ENCODE measurements at places on chromosomes 2 and 18.

- no peak for DNase-seq
Observed at GRCh38 chr2:31331156-31331555, 83.4 kb downstream of the XDH start.

- no peak for DNase-seq
Observed at GRCh38 chr2:15919716-15920434, 20.5 kb upstream of the MYCN start.

DNA sequence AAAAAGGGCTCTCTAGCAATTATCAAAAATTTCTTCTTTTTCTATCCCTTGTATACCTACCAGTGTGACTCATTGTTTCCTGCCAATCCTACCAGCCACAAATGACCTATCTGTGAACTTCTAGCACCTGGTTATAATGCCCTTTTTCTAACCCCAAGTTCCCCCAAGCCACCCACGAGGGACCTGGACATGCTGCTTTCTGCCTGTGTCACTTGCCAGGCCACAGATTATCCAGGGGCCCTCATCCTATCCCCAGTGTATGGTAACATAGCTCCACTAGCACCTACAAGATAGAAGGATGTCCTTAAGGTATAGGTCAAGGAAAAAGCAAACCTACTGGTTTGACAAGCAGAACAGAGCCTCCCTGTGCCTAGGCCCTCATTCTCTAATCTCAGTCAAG, 26.8 kb downstream of the AAK1 start:
- DNase-seq, result no peak

GRCh38 chr2:230990899-230991150, 5.1 kb upstream of the SPATA3 start:
- DNase-seq, result no peak

- DNase-seq, result no peak
Observed at GRCh38 chr2:218229851-218230250, 12.9 kb downstream of the ARPC2 start.

- DNase-seq, result no peak
Observed at GRCh38 chr2:45265336-45265735, 256.1 kb upstream of the SIX2 start.

GRCh38 chr2:237345891-237346640, 67.9 kb downstream of the COL6A3 start:
- DNase-seq, result no peak

- no peak for DNase-seq
Observed at GRCh38 chr2:135132314-135132713, 80.2 kb downstream of the RAB3GAP1 start.

DNA sequence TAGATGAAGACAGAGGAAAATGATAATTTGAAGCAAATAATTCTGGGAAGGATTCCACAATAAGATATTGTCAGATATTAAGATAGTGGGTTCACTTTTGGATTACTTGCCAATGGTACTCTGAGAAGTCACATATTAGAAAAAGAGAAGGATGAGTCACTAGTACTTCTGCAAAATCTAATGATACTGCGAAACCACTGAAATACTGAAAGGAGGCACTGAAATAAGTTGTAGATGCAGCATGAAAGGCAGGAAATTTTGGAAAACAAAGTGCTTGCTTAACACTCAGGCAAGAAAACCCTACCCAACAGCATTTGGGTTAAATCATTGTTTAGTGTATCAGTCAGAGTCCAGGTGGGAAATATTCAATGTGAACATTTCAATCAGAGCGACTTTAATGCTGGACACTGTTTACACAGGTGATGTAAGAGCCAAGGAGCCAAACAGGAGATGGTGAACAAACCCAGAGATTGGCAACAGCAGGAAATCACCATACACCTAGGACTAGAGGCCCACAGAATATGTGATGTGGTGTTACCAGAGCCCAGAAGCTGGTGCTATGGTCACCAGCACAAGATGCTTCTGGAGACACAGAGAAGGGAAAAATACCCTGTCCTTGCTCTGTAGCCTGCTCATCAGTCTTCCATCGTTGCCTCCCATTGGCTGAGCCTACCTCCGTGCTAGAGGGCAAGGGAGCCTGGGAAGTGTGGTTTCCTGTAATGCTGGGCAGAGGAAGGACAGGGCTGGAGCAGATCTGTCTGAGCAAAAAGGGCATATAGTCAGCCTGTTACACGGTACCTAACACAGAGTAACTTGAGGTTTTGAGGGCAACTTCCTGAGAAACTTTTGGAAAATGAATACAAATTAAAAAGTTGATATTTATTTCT, 204.7 kb upstream of the ITGA4 start:
- no peak for DNase-seq

- no peak for DNase-seq
Observed at GRCh38 chr2:32926708-32927084, 20.1 kb upstream of the LTBP1 start.

DNA sequence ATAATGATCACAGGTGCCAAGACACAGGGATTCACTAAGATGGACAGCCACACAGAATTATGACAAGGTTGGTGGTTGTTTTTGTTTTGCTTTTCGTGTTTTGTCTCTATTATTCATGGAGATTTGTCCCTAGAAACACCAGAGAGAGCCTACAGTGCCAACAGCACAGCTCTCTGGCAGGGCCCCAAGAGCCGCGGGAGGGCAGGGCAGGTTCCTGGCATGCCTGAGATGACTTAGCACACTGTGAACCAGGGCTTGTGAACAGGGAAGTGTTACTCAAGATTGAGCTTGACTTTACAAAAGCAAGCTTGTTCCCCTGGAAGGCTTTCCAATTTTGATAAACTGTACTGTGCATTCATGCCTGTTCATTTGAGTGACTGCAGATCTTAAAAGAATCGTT, 437.4 kb upstream of the SALL3 start:
- DNase-seq, result peak; percentile 85

DNA sequence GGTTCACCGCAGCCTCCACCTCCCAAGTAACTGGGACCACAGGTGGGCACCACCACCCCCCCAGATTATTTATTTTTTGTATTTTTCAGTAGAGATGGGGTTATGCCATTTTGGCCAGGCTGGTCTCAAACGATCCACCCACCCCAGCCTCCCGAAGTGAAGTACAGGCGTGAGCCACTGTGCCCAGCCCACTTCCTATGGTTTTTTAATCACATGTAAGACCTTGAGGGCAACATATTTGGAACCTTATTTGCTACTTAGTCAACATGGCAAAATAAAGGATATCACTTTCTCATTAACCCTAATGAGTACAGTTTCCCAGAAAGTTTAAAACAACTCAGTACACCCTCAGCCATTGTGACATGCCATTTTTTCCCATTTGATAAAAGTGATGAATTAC, 64.7 kb downstream of the EIF5B start:
- no peak for DNase-seq

- no peak for DNase-seq
Observed at GRCh38 chr2:1626271-1626681, 118.0 kb downstream of the PXDN start.

DNA sequence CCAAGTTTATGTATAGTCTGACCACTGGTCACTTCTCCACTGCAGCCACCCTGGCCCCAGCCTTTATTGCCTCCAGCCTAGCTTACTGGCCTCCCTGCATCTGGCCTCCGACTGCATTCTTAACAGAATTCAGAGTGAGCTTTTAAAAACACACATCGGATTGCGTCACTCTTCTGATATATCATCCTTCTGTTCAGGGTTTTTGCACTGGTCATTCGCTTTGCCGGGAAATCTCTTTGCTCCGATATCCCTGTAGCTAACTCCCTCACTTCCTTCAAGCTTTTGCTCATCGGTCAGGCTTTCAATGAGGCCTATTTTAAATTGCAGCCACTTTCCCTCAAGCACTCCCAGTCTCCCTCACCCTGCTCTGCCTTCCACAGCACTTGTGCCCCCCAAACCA, 101.6 kb upstream of the DLX2 start:
- DNase-seq, result no peak

DNA sequence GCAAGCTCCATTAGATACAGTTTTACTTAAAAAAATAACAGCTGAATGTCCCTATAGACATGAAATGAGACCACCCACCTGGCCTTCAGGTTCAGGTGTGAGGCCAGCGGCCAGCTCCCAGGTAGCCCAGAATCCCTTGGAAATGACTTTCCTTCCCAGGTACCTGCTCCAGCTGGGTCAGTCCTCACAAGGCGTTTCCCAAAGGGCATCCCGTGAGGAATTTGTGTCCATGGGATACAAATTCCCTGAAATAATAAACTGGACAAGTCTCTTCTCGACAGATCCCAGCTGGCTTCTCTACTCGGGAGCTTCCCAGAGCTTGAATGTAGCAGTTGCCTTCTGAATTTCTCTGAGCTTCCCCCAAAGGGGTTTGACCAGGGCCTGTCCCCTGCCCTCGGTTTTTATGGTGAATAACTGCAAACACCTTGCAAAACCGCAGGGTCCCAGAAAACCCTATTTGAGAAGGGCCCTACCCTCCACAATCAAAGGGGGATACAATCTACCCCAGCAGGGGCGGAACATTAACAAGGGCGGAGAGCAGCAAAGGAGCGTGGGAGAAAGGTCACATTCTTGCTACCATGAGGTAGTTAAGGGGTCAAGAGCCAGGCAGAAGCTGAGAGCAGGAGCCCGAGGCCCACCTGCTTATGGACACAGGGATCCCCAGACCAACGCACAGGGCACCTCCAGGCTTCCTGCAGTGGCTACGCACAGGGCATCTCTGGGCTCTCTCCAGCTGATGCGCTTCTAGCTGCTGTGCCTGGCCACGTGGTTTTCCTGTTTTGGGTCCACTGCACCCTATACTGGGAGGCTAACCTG, 107.7 kb downstream of the HDAC4 start:
- no peak for DNase-seq

DNA sequence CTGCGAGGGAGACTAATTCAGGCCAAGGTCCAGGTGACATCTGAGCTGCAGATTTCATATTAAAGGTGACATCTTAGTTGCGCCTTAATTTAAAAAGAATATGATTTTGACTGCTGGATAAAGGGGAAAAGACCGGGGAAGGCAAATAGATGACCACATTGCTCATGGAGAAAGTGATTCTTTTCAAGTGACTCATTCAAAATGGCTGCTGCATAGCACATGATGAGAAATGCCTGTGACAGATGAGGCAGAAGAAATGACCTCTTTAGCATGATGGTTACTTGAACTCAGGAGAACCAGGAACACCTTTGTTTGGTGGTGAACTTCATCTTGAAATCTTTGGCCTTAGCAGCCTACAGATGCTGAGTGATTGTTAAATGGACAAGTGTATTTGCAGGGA, 385.8 kb upstream of the TRIB2 start:
- no peak for DNase-seq

DNA sequence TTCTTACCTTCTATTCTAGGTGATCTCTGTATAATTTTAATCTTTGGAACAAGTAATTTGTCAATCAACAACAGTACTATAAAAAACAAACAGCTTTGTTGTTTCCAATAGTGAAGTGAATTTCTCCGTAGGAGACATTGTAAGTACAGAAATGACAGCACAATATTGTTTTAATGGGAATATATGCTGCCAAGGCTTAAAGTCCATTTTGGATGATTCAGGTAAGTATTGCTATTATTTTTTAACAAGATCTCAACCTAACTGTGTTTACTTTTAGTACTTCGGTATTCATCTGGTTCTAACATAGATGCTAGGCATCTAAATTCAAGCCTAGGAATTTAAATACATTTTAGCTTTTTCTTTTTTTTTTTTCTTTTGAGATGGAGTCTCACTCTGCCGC, 105.8 kb downstream of the MEP1B start:
- no peak for DNase-seq

- no peak for DNase-seq
Observed at GRCh38 chr2:197556456-197556855, 40.6 kb downstream of the MOB4 start.

GRCh38 chr18:79447703-79448367, 52.1 kb downstream of the NFATC1 start:
- no peak for DNase-seq

DNA sequence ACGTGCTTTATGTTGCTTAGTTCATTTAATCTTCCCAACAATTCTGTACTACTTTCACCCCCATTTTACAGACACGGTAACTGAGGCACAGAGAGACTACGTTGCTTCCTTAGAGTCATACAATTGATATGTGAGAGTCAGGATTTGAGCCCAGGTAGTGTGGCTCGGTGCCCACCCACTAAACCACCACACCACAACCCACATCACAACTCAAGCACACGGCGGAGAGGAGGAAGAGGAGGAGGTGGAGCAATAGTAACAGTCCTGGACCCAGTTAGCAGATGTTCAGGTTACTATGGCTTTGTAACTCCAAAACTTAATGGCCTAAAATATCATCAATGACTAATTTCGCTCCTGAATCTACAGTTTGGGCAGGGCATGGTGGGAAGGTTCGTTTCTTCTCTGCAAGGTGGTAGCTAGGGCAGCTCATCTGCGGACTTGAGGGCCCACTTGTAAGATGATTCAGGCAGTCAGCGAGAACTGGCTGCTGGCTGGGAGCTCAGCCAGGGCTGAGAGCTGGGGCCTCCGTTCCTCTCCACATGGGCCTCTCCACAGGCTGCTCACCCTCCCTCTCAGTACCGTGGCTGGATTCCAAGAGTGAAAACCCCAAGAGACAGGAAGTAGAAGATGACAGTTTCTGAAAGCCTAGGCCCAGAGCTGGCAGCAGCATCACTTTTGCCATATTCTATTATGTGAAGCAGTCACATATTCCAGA, 167.1 kb downstream of the ZFP36L2 start:
- peak; percentile 87 for DNase-seq

GRCh38 chr2:17083902-17084301, 418.3 kb upstream of the CYRIA start:
- no peak for DNase-seq

DNA sequence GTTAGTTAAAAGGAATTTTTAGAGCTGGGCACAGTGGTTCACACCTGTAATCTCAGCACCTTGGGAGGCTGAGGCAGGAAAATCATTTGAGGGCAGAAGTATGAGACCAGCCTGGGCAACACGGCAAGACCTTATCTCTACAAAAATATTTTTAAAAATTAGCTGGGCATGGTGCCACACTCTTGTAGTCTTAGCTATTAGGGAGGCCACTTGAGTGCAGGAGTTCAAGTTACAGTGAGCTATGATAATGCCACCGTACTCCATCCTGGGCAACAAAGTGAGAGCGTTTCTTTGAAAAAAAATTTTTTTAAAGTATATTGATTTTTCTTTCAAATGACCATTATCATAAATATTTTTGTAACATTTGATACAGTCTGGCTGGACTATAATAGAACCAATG, 93.6 kb upstream of the FAM117B start:
- no peak for DNase-seq

GRCh38 chr2:234267534-234267933, 217.0 kb downstream of the SPP2 start:
- DNase-seq, result no peak

- DNase-seq, result no peak
Observed at GRCh38 chr2:20164061-20164733, 60.7 kb downstream of the SDC1 start.

DNA sequence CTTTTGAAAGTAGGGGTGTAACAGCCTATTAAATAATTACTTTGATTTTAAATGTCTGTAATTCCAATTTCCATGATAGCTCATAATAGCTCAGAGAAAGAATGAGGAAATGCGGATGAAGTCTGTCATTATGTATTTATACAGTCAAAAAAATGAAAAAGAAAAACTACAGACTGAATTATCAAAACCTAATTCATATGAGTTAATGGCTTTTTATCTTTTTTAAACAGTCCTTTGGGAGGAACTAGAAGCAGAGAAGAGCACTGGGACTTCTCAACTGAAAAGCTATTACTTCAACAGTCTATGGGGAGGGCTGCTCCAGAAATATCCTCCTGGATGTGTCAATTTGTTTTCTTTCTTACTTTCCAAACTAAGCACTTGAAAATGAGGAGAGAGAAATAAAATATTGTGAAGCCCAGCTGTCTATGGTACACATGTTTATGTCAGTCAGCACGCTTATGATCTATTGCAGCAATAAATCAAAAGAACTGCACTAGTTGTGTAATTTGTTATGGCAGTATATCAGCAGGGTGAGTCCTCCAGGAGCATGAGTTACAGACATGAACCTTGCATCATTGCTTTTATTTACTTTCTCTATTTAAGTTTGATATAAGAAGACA, 1550.2 kb downstream of the LRP1B start:
- no peak for DNase-seq

All from Right ventricle myocardium inferior (tissue), 1 donor.